ENCODE measurements at places on chromosomes 4 and X.

DNA sequence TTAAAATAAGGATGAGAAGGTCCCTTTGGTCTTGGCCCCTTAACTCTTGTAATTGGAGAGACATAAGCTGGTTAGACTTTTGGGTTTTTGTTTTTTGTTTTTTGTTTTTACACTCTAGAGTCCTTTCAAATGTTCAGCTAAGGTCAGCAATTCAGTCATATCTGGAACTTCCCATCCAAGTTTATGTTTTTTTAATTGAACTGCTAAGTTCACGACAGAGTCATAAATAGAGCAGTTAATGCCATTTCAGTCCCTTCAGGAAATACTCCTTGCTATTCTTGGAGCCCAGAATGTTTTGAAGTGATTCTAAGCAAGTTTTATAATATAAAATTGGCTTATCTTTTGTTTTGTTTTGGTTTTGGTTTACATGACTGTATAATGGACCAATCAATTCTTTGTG is 329.4 kb upstream of the PABPC4L start:
- no peak for DNase-seq

GRCh38 chrX:31392513-31392912 is 320.7 kb upstream of the FTHL17 start:
- peak; percentile 38 for DNase-seq

- peak; percentile 59 for DNase-seq
Measured at GRCh38 chrX:149495573-149496071, 9.5 kb downstream of the IDS start.

GRCh38 chrX:10856797-10857196 is 236.4 kb upstream of the MID1 start:
- DNase-seq: no peak

GRCh38 chrX:425056-425455 is 38.3 kb upstream of the PPP2R3B start:
- no peak for DNase-seq

- DNase-seq: no peak
Measured at GRCh38 chr4:211033-211511, 86.8 kb downstream of the ZNF718 start.

- peak; percentile 65 for DNase-seq
Measured at GRCh38 chr4:121484633-121485032, 103.8 kb upstream of the QRFPR start.

DNA sequence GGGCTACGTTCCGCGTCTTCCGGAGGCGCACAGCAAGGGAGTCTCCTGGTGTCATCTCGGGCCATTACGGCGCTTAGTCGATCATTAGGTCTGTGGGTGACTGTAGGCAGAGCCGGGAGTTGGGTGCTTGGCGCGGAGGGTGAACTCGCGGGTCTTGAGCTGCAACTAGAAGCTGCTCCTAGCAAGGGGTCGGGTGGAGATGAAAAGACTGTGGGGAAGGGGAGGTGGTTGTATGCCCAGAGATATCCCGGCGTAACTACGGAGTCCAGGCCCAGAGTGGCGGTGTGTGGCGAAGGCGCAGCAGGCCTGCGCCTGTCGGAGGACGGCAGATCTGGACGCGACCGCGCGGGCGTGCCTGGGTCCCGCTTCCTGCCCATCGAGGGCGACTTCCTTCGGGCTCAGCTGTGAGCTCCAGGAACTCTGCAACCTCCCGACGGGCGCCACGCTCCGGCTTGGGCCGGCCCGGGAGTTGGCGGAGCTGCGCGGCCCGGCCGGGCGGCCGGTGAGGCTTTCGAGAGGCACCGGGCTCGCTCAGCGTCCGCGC is 2.7 kb upstream of the NKX3-2 start:
- DNase-seq: no peak

GRCh38 chr4:14627038-14627437 is 375.2 kb upstream of the CPEB2 start:
- no peak for DNase-seq

DNA sequence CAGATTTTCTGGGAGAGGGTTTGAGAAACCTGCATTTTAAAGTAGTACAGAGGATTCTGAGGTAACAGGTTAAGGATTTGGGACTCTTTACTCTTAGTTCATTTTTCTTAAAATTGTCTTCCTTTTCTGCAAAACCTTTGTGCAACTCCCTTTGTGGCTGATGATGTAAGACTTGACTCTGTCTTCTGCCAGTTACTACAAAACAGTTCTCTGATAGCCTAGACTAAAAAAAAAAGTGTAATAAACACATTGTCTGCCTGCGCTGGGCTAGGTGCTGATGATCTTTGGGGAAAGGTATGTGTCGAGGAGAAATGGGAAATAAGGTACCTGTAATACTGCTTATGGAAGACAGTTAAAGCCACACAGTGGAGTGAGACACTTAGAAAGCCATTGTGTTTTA is 28.7 kb downstream of the IL13RA1 start:
- no peak for DNase-seq

- no peak for DNase-seq
Measured at GRCh38 chrX:120236687-120237479, 13.7 kb upstream of the ZBTB33 start.

DNA sequence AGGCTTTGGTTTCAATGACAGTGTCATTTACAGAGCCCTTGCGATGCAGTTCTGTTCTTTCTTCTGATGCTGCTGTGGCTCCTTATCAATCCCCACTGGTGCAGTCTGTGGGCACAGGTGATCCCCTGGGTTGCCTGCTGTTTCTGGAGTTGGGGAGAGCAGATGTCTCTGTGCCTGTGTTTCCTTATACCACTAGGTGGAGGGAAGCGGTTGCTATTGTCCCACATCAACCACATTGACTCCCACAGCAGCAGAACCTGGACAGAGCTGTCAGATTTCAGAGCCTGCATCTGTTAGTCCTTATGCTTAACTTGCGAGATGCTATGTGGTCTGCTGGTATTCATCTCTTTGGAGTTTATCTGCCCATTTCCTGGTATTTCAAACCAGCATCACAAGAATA is 57.7 kb downstream of the NEIL3 start:
- DNase-seq: peak; percentile 41

GRCh38 chr4:131547506-131547981 is 1601.5 kb upstream of the PCDH10 start:
- DNase-seq: no peak

- DNase-seq: peak; percentile 14
Measured at GRCh38 chr4:74449571-74450297, 4.8 kb downstream of the AREG start.

DNA sequence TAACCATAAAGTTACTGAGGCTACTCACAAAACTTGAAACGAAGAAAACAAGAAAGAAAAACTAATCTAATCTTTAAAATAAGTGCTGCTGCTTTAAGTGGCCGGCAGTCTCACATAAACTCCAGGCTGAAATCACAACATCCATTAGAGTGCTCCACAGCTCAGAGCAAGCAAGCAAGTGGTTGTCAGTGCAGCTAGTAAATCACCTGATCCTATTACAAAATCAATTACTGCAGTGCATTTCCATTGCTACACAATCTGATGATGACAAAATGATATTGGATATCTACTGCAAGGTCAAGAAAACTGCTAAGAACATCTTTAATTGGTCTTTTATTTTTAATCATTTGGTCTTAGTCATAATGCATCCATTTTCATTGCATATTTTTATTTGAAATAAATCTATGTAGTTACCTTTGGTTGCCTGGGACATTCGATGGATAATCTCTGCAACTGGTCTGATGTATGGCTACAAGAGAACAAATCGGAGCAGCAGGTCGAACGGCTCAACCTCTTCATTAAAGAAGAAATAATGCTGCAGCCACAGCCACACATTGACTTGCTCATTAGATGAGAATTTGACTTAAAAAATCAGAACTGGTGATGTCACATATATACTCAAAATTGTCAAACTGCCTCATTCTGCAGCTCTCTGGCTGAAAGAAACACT is 87.7 kb downstream of the FBXW7 start:
- DNase-seq: no peak

DNA sequence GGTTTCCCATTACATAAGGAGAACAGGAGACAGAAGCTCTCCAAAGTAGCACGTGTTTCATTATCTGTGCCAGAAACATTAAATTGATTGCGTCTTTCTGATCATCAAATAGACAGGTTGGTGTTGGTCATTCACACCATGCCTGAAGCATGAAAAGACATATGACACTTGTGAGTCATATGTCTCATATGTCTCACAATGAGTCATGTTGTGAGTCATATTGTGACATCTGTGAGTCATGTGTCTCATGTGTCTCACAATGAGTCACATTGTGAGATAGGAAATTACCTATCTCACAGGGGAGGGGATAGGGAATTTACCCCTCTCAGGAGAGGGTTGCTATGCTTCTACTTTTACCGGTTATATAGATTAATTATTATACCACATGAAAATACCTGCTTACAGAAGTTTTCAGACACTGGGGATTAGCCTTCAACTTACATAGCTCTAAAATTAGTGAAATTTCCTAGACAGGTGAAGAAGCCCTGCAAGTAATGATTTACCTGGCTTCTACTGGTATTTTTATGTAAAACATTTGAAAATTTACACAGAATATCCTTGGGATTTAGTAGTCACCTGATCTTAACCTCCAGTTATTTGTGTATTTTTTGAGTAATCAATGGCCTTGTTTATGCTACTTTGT is 80.8 kb downstream of the NPFFR2 start:
- peak; percentile 14 for DNase-seq

DNA sequence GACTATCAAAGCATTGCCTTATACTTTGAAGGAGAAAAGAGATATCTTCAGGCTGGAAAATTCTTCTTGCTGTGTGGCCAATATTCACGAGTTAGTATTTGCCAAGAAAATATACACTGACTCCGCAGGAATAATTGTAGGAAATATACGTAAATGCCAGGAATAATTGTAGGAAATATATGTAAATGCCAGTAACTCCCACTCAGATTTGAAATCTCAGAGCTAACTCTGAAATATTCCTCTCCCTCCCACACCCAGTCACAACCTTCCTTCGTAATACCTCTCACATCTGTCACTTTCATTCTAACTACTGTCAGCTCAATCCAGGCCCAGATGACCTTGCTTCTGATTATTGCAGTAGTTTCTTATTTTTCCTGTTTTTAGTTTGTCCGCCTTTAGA is 73.5 kb downstream of the WDR19 start:
- no peak for DNase-seq

GRCh38 chr4:12296366-12296765 is 867.7 kb upstream of the HS3ST1 start:
- DNase-seq: no peak

GRCh38 chr4:1547131-1547855 is 136.8 kb downstream of the FAM53A start:
- DNase-seq: no peak

DNA sequence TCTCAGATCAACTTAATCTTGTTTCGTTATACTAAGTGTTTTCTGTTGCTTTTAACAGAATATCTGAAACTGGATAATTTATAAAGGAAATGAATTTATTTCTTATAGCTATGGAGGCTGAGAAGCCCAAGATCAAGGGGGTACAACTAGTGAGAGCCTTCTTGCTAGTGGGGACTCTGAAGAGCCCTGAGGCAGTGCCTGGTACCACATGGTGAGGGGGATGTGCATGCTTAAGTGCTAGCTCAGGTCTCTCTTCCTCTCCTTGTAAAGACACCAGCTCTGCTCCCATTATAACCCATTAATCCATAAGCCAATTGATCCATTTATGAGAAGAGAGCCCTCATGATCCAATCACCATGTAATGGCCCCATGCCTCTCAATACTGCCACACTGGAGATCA is 17.9 kb downstream of the COX18 start:
- no peak for DNase-seq

- DNase-seq: peak; percentile 28
Measured at GRCh38 chr4:124199755-124200154, 512.8 kb downstream of the ANKRD50 start.

DNA sequence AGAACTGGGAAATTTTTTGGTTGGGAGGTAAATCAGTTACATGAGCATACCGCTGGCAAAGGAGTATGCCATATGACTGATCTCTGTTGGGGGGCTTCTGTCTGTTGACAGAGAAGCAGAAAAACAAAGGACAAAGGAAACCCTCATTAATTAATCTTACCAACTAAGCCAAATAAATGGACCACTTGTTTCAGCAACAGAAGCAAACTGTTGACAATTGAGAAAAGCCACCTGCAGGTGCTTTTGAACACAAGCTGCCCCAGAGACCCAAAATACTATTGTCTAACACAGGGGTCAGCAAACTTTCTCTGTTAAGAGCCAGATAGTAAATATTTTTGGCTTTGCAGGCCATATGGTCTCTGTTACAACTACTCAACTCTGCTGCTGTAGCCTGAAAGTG is 7.0 kb upstream of the FRYL start:
- no peak for DNase-seq

Measured in fibroblast of skin of abdomen (primary cell).